ENCODE measurements at places on chromosomes 5 and 9.

DNA sequence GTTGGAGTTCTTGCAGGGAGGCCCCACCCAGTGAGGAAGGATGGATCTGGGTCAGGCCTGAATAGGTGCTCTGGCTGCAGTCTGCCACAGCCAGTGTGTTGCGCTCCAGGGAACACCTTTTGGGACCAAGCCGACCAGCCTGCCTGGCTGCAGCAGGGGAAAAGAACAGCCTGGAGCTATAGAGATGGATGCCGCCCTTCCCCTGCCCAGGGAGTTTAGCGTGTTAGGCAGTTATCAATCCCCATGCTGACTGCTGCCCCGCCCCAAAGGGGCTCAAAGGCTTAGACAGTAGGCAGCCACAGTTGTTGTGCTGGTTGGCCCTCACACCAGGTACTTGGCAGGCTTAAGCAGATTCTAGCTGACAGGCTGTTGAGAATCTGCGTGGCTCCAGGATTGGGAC lies 153.4 kb upstream of the ADAMTS19 start:
- no peak for DNase-seq

DNA sequence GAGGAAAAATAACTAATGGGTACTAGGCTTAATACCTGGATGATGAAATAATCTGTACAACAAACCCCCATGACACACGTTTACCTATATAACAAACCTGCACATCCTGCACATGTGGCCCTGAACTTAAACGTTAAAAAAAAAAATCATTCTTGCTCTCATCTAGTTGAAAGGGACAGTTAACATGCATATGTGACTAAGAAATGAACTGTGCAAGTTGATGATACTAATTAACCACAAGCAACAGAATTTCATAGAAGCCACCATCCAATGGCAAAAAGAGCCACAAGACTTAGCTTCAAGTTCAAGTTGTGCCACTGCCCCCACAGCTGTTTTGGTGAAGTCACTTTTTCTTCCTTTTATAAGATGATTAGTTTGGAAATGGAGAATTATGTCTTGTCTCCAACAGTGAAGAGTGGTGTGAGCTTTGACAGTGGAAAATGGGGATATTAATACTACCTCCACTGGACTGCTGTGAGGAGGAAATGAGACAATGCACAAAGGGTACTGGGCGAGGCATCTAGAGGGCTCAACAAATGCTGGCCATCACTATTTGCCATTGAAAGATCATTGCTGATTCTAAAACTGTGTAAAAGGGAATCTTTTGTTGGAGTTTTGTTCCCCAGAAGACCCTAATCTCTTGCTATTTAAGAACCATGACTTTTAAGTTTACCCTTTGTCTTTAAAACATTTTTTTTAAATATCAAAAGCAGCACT lies 202.1 kb downstream of the EBF1 start:
- no peak for DNase-seq

GRCh38 chr5:96037128-96037527 lies 75.5 kb upstream of the ELL2 start:
- DNase-seq: no peak

DNA sequence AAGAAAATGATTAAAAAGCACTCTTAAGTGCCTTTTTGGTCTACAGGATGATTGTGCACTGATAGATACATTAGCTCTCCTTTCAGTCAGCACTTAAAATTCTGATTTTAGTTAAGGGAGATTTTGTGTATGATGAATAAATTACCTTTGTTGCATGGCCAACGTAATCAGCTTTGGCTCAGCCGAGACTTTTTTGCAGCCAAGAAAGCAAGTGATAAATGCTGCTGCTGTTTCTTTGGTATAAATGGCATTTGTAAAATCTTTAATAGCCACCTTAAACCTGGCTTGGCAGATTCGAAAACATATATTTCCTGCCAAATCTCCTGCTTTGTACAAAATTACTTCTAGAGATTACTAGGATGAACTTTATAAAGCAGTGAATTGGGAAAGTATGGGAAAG lies 147.7 kb downstream of the DCP2 start:
- no peak for DNase-seq

DNA sequence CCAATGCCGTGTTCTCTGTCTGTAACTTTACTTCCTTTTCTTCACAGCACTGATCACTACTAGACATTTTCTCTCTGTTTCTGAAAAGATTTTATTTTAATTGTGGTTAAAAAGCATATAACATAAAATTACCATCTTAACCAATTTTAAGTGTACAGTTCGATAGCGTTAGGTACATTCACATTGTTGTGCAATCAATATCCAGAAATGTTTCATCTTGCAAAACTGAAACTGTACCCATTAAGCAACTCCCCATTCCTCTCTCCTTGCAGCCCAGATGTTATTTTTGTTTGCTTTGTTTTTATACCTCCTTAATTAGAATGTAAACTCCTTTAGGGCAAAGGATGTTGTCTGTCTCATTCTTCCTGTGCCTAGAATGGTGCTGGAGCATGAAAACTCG lies 47.5 kb downstream of the COL27A1 start:
- DNase-seq: no peak

DNA sequence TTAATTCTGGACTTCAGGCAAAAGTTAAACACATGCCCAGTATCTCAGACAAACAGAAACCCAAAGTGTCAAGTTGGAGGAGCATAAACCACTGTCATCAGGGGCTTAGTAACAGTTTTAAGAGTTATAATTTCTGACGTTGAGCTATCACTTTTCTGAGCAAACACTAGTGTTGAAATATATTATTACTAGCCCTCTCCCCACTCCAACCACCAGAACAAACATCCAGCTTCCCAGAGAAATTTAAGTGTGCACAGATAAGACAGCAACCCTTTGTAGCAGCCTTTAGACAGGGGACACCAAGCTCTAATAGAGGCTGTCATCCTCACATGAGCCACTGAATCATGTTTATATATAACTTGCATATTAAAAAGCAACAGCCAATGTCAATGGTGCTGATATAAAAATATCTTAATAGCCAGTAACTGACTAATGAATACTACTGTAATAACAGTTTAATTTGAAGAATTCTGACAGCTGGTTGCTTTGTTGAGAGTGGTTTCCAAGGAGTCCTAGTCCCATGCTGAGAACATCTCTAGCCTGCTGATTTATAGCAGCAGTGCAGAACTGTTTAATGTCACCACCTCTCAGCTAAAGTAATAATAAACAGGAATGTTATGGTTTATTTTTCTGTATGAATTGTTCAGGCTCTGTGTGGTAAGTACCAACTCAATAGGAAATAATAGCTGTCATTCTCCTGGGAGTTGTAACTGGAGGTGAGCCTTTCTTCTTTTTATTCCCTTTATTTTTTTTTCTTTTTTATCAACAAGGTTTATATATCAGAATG lies 528.7 kb upstream of the ZNF608 start:
- DNase-seq: no peak

DNA sequence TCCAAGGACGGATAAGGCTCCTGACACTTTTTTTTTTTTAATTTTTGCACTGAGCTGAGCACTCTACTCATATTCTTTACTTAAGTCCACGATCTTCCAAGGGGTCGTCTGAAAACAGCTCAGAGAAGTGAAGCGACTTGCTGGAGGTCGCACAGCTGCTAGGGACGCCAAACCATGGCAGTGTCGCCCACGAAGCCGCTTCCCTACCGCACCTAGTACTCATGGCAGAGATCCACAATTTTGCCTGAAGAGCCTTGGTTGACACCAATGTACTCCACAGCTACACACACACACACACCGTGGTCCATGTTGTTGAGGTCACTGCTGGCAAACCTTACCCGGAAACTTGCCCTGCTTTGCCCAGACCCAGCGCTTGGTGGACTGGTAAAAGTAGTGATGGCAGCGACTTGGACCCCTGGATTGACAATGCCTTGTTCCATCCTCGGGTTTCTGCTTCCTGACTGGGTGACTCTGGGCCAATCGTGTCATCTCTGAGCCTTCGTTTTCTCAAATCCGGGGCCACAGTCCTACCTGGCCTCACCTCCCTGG lies 521 bp upstream of the SLIT3 start:
- DNase-seq: no peak

- DNase-seq: peak; percentile 92
Measured at GRCh38 chr9:4666042-4666699, at the start of gene SPATA6L. TSS of gene SPATA6L (minus strand) at chr9:4666480. CDS start at chr9:4666250, 230 bp downstream.

GRCh38 chr5:149046196-149046829 lies 16.5 kb downstream of the SH3TC2 start:
- DNase-seq: no peak

GRCh38 chr5:143826951-143827444 lies 15.0 kb downstream of the HMHB1 start:
- DNase-seq: no peak

GRCh38 chr9:37953775-37954437 lies 50.0 kb upstream of the SLC25A51 start:
- no peak for DNase-seq

DNA sequence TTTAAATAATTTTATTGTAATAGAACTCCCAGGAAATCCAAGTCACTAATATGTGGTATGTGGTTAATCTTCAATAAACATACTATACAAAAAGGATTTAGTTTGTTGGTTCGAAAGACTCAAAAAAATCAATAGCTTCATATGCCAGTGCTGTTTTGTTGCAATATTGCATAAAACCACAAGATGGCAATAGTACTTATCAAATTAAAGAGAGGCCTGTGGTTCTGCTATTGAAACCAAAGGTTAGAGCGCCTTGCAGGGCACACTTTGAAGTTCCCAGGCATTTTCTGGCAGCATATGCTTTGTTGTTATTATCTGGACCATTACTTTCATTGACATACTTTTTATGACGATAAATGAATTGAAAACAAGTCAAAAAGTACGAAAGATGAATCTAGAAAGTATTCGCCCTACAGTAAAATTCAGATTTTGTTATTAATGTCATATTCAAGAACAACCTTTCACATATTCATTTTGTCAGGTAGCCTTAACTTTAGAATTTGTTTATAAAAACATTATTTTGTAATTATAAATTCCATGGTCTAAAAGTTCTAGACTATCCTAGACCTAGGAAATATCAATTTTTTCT lies 316.3 kb downstream of the MCTP1 start:
- peak; percentile 46 for DNase-seq

- DNase-seq: peak; percentile 5
Measured at GRCh38 chr9:120668399-120668798, 45.9 kb downstream of the MEGF9 start.

All from left lung (tissue), 14 donors.